ENCODE measurements at places on chromosomes 3 and 15.

DNA sequence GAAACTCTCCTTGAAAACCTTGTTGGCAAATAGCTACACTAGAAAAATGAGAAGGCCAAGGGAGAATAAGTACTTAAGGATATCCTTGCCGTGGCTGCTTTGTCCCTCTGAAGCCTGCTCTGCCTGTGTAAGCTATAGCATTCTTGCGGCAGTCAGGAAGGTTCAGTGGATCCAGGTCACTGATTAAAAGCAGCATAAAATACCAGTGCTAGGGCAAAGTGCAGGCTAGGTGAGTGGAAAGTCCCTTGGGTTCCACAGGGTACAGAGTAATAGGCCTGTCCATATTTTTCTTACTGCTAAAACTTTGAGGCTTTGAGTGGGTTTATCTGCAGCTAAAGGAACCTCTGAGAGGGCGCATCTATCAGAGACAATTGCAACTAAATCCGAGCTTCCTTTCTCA lies 10.3 kb downstream of the CXCR6 start:
- DNase-seq = no peak

DNA sequence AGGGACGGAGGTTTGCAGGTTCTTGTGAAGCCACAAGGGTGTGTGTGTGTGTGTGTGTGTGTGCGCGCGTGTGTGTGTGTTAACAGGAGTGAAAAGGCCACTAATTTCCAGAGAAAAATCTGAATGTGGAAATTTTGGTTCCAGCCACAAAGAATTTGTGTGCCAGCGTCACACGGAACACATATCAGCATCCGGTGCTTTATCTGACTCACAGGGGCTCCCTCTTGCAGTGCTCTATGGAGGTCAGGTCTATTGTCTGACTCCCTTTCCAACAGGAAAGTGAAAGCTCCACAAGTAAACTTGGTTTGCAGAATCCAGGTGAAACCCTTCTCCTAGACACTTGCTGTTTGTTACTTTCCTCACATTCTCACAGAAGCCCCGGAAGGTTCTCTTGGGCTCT lies 6.2 kb downstream of the CLDN11 start:
- no peak for DNase-seq

DNA sequence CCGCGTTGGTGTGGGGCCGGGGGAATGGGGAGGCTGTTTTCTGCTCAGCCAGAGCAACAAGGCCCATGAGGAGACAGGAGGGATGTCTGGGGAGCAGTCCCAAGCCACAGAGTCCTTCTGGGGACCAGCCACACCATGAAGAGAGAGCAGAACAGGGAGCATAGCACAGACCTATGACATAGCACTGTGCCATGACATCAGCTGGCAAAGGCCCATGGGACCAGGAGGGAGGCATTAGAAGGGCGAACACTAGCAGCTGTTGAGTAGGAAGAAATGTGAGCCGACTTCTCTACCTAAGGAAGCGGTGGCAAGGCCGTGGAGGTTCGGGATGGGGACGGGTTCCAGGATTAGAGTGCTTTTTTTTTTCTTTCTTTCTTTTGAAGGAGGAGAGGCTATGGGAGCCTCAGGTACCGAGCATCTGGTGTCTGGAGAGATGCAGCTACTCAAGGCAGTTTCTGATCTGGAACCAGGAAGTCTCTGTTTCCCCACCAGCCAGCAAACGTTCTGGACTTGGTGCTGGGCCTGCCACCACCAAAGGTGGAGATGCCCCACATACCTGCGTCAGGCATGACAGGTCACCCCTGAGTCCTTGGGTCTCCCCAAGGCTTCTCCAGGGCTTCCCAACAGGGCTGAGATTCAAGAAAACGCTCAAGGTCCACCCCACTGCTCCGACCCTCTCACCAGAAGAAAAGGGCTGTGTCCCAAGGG lies 77.3 kb upstream of the CGNL1 start:
- DNase-seq = peak; percentile 76

DNA sequence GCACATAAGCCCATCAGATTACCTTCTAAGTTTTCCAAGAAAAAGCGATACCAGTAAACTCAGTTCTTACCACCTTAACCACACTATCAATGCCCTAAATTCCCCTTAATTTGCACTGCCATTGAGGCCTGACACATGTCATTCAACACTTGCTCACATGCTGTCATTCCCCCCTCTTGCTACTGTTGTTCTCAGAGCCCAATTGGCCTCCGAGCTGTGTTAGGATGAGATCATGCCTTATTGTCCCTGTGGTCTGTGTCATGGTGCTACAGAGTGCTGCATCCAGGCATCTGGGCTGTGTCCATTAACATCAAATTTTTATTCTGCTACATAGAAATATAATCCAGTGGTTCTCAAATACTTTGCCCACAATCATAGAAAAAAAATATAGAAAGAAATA lies 213.6 kb downstream of the SSR3 start:
- no peak for DNase-seq

- DNase-seq = no peak
These were observed 127.5 kb downstream of the CHST2 start for GRCh38 chr3:143247073-143247472.

DNA sequence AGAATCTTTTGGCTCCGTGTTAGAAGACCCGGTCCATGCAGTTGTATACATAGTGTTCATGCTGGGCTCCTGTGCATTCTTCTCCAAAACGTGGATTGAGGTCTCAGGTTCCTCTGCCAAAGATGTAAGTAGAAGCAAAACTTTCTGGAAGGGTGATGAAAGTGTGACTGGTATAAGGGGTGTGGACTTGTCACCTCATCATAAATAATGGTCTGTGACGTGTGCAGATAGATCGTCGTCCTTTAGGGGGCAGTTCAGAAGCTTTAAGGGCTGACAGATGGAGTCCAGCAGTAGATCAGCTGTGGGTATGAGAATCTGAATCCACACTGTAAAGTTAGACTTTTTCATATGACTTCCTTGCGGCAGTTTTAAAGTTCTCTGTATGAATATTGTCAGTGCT lies 15.3 kb downstream of the SEC61A1 start:
- DNase-seq = no peak

- no peak for DNase-seq
These were observed 66.2 kb downstream of the LRRK1 start for GRCh38 chr15:100985401-100985800.

DNA sequence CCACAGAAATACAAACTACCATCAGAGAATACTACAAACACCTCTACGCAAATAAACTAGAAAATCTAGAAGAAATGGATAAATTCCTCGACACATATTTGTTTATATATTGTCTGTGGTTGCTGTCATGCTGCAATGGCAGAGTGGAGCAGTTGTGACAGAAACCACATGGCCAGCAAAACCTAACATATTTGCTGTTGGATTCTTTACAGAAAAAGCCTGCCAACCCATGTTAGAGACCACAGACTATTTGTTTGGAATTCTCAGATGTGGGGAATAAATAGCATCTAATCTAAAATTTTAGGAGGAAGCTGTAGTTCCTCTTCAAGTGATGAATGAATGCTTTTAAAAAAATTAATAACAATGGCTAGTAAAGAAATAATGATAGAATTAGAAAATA lies 341.6 kb upstream of the AZI2 start:
- DNase-seq = no peak

GRCh38 chr3:156790156-156790555 lies 36.0 kb upstream of the LEKR1 start:
- DNase-seq = no peak

- no peak for DNase-seq
These were observed 159.2 kb upstream of the SLCO3A1 start for GRCh38 chr15:91694131-91694830.

DNA sequence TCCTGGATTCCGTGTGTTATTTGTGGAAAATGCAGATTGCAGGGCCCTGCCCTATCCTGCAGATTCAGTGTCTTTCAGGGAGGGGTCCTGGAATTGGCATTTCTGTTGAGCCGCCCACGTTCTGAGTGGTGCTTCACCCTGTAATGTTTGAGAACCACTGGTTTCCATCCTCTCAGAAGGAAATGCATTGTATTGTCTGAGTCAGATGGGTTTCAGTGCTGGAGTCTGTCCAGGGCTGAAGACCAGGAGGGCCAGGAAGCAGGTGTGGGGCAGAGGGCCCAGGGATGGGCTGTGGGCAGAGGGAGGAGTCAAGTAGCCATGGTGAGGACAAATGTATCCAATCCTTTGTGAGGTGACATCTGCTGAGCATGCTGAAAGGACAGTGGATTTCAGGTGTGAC lies 123.8 kb downstream of the SV2B start:
- no peak for DNase-seq

- DNase-seq = no peak
These were observed 29.8 kb downstream of the POMGNT2 start for GRCh38 chr3:43075904-43076661.

- no peak for DNase-seq
These were observed 104.0 kb downstream of the KLHL25 start for GRCh38 chr15:85690561-85691231.

GRCh38 chr3:172260381-172260780 lies 187.9 kb downstream of the GHSR start:
- DNase-seq = no peak

DNA sequence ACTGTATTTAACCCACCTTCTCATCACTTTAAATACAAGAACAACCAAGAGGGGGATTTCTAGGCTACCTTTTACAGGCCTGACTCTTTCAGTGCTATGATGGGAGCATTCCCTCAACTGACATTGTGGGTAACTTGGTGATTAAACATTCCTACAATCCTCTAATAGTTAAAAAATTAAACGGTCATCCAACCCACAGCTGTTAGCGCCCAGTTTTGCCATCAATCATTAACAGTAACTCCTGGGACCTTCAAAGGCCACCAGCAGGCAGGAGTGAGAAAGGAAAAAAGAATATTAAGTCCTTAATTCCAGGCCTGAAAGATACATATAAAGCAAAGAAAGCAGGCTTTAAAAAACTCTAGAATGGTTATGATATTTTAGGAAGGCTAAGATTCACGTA lies 512.1 kb downstream of the MAGI1 start:
- no peak for DNase-seq

- DNase-seq = no peak
These were observed 50.6 kb upstream of the NMNAT3 start for GRCh38 chr3:139728414-139728813.

DNA sequence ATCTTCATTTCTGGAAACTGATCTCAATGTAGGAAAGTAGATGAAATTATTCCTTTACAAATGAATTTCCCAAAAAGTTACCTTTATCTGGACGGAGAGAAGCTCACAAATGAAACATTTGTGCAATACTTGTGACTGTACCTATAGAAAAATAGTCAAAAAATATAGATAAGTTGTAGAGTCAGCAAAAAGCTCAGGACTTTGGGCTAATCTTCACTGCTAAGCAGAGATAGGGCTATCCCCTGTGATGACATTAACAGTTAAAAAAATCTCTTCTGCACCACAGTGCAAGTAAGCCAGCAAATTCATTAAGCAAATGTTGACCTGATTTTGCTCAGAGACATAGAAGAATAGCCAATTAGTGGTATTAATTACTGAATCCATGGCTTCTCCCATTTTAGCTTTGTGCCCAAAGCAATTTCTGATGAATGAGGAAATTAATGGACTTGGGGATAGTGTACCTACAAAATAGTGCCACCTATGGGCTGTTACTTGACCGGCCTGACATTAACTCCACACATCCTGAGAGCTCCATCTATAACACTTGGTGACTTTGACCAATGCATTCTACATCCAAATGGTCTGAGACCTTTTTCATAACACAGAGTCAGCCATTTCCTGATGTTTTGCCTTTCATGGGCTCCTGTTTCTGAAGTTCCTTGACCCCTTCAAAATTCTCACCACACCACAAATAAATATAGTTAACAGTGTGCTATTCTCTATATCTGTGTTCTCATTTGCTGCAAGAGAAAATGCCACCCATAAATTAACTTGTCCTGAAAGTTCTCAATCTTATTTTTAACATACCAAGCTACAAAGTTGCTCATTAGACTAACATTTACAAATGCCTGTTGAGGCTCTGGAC lies 105.0 kb downstream of the SSR3 start:
- DNase-seq = no peak

- no peak for DNase-seq
These were observed 63.7 kb upstream of the SIAH2 start for GRCh38 chr3:150826466-150827282.

GRCh38 chr3:197041875-197042488 lies 12.4 kb upstream of the MELTF start:
- DNase-seq = no peak

DNA sequence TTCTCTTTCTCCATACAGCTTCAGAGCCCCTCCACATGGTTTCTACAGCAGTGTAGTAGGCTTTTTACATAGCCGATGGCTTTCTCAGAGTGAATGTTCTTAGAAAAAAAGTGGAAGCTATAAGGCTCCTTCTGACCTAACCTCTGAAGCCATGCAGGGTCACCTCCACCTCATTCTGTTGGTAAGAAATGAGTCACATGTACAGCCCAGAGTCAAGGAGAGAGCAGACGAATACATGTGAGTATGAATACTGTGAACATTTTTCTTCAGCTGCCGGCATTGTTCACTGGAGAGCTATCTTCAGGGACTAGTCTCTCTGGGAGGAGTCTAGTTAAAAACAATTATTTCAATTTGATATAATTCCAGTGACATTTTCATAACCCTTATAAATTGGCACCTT lies 68.2 kb upstream of the THRB start:
- no peak for DNase-seq

DNA sequence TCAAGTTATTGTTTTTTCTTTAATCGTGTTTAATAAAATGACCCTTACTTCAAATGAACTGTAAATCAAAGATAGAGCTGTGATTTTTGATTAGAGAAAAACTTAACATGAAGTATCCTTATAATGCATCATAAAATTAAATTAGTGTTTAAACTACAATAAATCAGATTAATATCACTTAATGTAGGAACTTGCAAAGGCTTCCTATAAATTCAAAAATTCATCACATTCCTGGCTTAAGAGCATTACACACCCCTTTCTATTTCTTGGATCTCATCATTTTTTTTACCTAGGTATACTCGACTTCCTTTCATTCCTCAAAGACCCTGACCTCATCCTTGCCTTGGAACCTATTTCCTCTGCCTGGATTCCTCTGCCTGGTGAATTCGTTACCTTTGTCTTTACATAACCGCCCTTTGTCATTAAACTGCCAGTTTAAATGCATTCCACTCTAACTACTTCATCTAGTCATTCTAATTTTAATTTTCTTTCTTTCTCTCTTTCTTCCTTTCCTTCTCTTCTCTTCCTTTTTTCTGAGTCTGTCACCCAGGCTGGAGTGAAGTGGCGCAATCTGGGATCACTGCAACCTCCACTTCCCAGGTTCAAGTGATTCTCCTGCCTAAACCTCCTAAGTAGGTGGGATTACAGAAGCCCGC lies 1244.5 kb downstream of the OTOL1 start:
- DNase-seq = no peak

- no peak for DNase-seq
These were observed 345.6 kb downstream of the MCTP2 start for GRCh38 chr15:94576889-94577533.

GRCh38 chr3:119990888-119991287 lies 103.4 kb downstream of the GSK3B start:
- DNase-seq = no peak

- no peak for DNase-seq
These were observed 106.3 kb upstream of the ABHD17C start for GRCh38 chr15:80588801-80589200.

DNA sequence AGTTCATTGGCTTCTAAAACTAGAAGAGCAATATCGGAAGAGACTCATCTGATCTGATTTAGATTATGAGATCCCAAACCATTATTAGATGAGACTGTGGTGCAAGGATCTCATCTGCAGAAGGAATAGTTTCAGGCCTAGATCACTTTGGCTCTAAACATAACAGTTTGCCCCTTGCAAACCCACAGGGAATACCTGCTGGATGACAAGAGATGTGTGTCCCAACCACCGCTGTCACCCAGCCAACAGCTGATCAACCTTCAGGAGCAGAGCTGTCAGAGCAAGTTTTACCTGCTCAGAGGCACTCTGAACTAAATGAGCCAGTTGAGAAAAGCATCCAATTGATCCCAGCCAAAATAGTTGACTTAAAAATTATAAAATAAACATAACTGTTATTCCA lies 64.0 kb upstream of the ST3GAL6 start:
- no peak for DNase-seq
